Left lobe of liver (tissue), 2 donors: ENCODE measurements at places on chromosomes 1 and 21. TPM values are rescaled to one million over a fixed set of nuclear protein-coding genes. Genes with fewer than 3 reads are reported as not detected.

- DNase-seq = no peak
These were observed 19.1 kb downstream of the CSF1 start for GRCh38 chr1:109929588-109930251.

The RNU1-4 gene
- 1,159 TPM for total RNA-seq

GRCh38 chr1:151058692-151059091 lies 730 bp downstream of the CDC42SE1 start:
- no peak for DNase-seq

- no peak for DNase-seq
These were observed 11.9 kb upstream of the MRPL39 start for GRCh38 chr21:25619198-25619597.

GRCh38 chr1:19042675-19043578 lies 86.5 kb upstream of the IFFO2 start:
- DNase-seq = no peak

DNA sequence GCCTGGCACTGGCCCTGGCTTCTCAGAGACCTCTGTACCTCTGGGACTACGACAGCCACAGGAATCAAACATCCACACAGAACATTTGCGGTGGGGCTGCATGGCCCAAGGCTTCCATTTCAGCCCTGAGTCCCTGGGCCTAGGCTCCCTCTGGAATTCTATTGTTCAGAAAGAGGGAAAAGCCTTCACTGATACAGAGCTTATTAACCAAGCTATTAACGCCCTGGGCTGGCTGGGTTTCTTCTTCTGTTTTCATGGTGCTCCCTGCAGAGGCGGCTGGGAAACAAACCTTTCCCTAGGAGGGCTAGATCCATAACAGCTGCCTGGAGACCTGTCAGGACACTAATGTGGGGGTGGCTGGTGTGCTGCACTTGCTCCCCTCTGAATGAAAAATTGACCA lies 88.2 kb downstream of the KAZN start:
- no peak for DNase-seq

The NBPF10 gene
- total RNA-seq = 1.4 TPM

GRCh38 chr1:116767782-116768382 lies 13.7 kb downstream of the CD2 start:
- no peak for DNase-seq

DNA sequence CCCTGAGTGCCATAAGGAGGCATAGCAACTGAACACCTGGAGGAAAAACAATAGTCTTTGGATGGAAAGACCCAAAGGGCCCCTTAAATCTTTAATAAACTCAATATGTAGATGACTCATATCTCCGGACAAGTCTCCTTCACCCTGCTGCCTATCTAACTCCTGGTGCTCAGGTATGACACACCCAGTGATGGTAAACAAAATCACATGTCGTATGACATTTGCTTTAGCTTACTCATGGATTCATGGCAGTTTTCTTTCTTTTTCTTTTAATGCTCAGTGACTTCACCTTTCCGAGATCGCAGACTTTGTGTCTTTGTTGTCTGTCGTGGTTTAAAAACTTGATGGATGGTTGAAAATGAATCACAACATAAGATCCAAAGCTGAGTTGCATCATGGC lies 208.5 kb upstream of the PROX1 start:
- DNase-seq = no peak

- DNase-seq = no peak
These were observed 149.3 kb upstream of the EDN2 start for GRCh38 chr1:41633764-41634163.

DNA sequence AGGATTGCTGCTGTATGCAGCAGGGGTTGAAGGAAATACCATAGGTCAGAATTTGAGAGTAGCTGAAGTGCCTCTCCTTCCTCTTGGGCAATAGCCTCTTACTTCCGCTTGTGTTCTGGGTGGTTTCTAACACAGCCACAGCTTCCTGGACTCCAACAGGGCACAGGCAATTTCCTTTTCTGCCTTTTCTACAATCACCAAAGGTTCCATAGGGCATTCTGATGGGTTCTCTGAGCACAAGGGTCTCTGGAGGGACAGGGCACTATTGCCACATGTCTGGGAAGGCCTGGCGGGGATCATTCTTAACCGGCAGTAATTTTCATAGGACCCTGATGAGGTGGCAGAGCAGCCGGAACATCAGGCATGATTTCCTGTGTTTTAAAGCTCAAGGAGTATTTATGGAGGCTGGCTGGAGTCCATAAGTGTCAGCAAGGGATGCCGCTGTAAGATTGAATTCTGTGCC lies 5.5 kb upstream of the AGTRAP start:
- DNase-seq = no peak

The CA6 gene
- not detected for total RNA-seq

DNA sequence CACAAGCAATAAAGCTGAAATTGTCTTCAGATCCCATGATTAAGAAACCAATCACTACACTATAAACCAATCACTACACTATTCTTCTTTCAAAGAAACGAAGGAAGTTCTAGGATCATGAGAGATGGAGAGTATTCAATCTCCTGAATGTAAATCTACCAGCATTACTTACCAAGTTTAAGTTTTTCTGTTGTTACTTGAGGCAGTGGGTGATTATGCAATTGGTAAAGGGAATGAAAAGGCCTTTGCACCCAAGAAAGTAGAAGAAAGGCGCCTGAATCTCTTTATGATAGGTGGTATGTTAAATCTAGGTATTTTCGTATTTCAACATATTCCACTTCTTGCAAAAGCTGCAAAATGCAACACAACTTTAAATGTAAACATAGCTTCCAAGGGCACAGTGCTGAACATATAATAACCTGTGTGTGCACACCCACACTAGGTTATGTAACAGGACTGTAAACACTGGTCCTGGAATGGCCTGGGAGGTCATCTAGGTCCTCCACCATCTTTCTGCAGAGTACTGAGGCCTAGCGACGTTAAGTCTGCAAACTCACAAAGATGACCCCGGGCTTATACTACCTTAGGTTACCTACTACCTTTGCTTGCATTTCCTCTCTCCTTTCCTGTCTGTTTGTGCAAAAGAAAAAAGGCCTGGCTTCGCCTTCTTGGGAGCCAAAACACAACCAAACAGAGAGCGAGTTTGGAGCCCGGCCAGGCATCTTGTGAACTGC lies 1.1 kb upstream of the UAP1 start:
- no peak for DNase-seq

DNA sequence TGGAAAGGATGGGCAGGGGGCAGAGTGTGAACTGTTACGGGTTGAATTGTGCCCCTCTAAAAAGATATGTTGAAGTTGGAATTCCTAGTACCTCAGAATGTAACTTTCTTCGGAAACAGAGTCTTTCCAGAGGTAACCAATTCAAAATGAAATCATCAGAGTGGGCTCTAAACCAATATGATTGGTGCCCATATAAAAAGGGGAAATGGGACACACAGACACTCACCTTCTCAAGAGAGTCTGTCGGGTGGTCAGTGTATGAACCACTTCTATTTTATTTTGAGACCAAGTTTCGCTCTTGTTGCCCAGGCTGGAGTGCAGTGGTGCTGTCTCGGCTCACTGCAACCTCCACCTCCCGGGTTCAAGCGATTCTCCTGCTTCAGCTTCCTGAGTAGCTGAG lies 7.6 kb downstream of the EDARADD start:
- no peak for DNase-seq

GRCh38 chr1:230066466-230067404 lies at the start of gene GALNT2:
TSS of gene GALNT2 (plus strand) at chr1:230067238. CDS start at chr1:230067281, 43 bp downstream.
- peak; percentile 96 for DNase-seq

DNA sequence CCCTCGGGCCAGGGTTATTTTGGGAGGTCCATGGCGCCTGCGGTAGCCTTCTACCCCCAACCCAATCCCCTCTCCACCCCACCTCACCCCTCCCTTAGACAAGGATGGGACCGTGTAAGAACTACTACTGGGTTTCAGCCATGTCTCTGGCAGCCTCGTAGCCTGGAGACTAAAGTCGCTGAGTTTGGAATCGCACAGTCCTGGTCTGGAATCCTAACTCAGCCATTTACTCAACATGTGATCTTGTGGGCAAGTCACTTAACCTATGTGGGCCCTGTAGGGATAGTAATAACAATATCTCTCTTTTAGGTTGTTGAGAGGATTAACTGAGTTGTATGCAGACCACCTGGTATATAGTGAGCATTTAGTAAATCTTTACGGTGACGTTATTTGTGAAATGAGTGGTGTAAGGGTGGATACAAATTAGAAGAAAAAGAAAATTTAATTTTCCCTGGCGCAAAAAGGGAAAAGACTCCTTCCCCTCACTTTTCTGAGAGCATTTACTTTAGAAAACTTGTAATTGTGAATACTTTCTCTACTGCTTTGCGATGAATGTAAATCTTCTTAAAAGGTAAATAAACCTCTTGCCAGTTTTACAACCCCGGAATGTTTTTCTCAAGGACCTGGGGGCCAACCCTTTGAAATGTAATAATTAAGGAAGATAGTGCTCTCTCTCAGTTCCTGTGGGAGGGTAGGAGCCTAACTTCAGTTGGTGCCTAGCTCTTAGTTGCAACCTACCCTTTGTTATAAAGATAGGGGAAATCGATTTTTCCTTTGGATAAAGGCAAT lies 615 bp upstream of the MRPS15 start:
- DNase-seq = no peak

GRCh38 chr1:179425186-179425585 lies 59.4 kb downstream of the AXDND1 start:
- DNase-seq = no peak

- DNase-seq = no peak
These were observed 322.8 kb downstream of the SPATA17 start for GRCh38 chr1:217953922-217954321.

GRCh38 chr1:185608177-185608576 lies 126.0 kb upstream of the HMCN1 start:
- no peak for DNase-seq

- DNase-seq = no peak
These were observed 48.3 kb upstream of the TDRD10 start for GRCh38 chr1:154453574-154454352.

DNA sequence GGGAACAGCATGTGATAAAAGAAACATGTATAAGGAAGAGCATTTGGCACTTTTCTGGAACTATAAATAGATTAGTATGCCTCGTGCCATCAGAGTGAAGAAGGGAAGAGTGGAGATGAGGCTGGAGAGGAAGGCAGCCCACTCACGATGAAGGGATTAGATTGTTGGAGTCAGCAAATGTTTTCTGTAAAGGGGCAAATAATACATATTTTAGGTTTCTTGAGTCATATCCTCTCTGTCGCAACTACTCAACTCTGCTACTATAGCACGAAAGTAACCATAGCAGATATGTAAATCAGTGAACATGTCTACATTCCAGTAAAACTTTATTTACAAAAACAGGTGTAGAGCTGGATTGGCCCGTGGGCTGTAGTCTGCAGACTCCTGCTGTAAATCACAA lies 147.8 kb downstream of the TENT5C start:
- no peak for DNase-seq

DNA sequence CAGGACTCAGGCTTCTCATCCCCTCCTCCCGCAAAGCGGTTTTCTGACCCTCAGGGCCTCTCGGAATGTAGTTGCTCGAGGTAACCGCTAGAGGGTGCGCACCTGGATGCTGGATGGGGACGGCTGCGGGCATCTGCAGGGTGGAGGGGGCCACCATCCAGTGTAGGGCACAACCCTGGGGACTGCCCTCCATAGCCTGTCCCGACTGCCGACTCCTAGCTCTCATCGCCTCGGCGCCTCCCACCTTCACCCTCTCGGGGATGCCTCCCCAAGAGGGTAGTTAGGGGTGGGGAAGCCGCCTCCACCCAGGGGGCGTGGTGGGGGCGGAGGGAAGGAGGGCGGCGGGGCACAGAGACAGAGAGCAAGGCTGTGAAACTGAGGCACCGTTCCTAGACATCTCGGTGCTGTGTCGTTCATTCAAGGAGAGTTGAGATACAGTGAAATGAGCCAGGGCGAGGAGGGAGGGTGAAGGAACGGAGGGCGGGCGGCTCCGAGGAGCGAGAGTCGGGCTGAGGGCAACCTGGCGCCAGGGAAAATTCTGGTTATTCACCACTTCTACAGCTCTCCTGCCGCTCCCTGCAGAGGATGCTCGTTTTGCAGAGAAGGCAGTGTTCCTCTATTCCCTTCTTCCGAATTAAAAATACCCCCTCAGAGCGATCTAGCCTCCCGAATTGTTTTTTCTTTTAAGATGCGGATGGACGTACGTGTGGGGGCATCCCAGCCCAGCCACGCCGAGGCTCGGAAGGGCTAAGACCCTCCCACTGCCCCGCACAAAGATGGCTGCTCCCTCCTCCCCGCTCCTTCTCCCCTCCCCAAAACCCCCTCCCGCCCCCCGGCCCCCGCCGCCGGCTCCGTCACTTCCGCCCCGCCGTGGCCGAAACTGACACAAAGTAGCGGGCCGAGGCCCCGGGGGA lies at the start of gene ATP8B2:
TSS of gene ATP8B2 (plus strand) at position 857 of the 914 bp plus-strand sequence. CDS start 2,617 bp downstream, outside the sequence.
- DNase-seq = peak; percentile 69

DNA sequence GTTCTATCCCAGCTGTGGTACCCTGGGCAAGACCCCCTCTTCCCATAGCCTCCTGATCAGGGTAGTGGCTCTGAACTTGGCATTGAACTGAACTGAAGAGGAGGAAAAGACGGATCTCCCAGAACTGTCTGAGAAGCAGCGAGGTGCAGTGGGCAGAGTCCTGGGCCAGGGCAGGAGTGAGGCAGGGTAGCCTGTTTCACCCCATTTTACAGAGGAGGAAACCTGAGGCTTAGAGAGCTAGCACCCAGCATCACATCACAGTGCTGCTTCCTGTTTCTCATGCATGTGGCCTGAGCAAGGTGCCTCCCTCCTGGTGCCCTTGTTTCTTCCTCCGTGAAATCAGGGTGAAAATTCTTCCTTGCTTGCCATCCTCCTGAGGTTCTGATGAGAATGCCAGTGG lies 17.1 kb downstream of the ZNF362 start:
- no peak for DNase-seq

The ADAM30 gene
- not detected for total RNA-seq

The CR1 gene
- 1.0 TPM for total RNA-seq

GRCh38 chr1:38293567-38293966 lies 247.0 kb upstream of the POU3F1 start:
- no peak for DNase-seq

The NUF2 gene
- 0.45 TPM for total RNA-seq

DNA sequence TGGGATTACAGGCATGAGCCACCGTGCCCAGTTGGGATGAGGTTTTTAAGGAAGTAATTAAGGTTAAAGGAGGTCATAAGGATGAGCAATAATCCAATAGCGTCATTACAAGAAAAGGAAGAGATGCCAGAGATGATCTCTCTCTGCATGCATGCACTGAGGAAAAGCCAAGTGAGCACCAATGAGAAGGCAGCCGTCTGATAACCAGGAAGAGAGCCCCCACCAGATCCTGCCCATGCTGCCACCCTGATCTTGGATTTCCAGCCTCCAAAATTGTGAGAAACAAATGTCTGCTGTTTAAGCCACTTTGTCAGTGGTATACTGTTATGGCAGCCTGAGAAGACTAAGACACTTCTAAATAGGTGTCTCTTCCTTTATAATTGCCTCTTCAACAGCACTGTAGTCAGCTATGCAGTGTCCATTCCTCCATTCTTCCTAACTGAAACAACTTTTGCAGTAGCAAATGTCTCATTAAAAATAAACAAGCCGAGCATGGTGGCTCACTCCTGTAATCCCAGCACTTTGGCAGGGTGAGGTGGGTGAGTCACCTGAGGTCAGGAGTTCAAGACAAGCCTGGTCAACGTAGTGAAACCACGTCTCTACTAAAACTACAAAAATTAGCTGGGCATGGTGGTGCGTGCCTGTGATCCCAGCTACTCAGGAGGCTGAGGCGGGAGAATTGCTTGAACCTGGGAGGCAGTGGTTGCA lies 216.2 kb upstream of the RUNX1 start:
- DNase-seq = no peak
